Calu3 (cell line): ENCODE measurements at places on chromosomes 11 and 22.

- DNase-seq, result no peak
Observed at GRCh38 chr22:26389125-26389524, 39.9 kb upstream of the ASPHD2 start.

- DNase-seq, result peak; percentile 9
Observed at GRCh38 chr11:22343371-22344032, 5.3 kb downstream of the SLC17A6 start.

DNA sequence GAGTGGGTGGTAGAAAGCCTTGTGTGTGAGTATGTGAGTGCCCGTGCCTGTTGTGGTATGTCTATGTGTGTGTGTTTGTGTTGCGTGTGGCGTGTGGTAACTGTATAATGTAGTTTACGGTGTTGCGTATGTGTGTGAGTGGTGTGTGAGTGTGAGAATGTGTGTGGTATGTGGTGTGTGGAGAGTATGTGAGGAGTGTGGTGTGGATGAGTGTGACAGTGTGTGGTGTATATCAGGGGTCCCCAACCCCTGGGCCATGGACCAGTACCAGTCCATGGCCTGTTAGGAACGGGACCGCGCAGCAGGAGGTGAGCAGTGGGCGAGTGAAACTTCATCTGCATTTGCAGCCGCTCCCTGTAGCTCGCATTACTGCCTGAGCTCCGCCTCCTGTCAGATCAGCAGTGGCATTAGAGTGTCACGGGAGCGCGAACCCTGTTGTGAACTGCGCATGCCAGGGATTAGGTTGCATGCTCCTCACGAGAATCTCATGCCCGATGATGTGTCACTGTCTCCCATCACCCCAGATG lies 5.7 kb downstream of the UPK3A start:
- peak; percentile 26 for DNase-seq

DNA sequence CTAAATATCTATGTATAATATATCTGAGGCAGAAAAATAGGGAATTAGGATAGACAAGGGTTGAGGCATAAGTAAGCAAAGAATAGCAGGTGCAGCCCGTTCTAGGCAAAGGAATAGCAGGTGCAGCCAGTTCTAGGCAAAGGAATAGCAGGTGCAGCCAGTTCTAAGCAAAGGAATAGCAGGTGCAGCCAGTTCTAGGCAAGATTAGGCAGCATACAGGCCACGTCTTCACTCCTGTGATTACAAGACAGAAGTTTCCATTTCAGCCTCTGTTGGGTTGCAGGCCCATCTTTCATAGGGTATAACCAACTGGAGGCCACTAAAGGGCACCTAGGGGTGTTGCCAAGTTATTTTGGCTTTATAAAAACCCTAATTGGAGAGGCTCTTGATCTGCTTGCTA lies 28.8 kb upstream of the CHORDC1 start:
- no peak for DNase-seq

DNA sequence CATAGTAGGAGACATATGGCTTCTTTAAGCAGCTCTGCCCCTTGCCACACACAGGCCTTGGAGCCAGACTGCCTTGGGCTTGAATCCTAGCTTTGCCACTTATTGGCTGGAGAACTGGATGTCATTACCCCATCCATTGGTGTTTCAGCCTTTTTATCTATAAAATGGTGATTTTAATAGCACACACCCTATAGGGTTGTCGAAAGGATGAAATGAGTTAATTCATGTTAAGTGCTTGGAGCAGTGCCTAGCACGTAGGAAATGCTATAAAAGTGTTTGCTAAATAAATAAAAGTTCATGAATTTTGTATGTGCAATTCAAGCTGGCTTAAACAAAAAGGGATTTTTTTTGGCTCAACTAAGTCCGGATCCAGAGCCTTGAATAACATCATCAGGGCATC lies 120.7 kb downstream of the TIMP3 start:
- DNase-seq, result no peak
